ENCODE measurements at places on chromosomes 5 and 9. TPM values are rescaled to one million over a fixed set of nuclear protein-coding genes. Genes with fewer than 3 reads are reported as not detected.
A peak's percentile ranks its signal among the peaks of the same experiment; 100 is the strongest.

- H3K4me1 ChIP-seq = no peaks in the 10 kb centered on the region
- H3K36me3 ChIP-seq = no peaks in the 10 kb centered on the region
- no peak overlapping the region for H3K27ac ChIP-seq
- H3K4me3 ChIP-seq = no peak overlapping the region
- DNase-seq = no peak
- H3K27me3 ChIP-seq = no peaks in the 10 kb centered on the region
Measured at GRCh38 chr5:164627021-164627420, 1121.6 kb downstream of the MAT2B start.

DNA sequence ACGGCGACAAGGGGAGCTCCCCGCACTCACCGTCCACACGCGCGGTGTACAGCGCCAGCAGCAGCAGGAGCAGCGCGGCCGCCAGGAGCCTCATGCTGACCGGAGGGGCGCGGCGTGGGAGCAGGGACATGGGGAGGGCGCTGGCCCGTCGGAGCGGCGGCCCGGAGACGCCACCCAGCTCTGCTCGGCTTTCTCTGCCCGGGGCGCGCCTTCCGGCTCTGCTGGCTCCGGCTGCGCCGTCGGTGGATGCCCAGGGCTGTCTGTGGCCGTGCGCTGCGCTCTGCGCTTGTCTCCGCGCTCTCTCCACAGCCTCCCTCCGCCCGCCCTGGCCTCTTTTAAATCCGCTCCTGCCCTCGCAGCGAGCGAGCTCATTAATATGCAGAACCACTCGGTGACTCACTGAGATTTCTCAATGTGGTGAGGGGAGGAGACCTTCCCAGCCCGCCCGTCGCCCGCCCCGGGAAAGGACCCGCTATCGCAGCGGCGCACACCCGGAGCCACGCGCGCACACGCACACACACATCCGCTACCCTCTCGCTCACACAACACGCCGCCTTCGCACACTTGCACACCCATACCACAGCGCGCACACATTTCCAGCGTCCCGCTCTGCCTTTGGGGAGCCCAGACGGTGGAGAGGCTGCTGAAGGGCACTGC lies at the start of gene CXCL14:
Gene CXCL14, minus strand, starts transcription at position 307 of the 657 bp plus-strand sequence. Its CDS starts 213 bp downstream, at position 94.
- H3K27ac ChIP-seq = no peak within 1 kb of the TSS
- H3K4me1 ChIP-seq = no peaks in the 10 kb centered on the region
- peaks cover 40% of the 10 kb centered on the region for H3K27me3 ChIP-seq
- H3K4me3 ChIP-seq = no peak within 1 kb of the TSS
- peak; percentile 18 for DNase-seq
- H3K36me3 ChIP-seq = no peaks in the 10 kb centered on the region

GRCh38 chr9:99885747-99886146 lies 20.7 kb upstream of the STX17 start:
- no peak overlapping the region for H3K27ac ChIP-seq
- DNase-seq = no peak
- H3K4me1 ChIP-seq = peaks cover 5% of the 10 kb centered on the region
- peaks cover 2% of the 10 kb centered on the region for H3K36me3 ChIP-seq
- no peaks in the 10 kb centered on the region for H3K27me3 ChIP-seq
- no peak overlapping the region for H3K4me3 ChIP-seq

DNA sequence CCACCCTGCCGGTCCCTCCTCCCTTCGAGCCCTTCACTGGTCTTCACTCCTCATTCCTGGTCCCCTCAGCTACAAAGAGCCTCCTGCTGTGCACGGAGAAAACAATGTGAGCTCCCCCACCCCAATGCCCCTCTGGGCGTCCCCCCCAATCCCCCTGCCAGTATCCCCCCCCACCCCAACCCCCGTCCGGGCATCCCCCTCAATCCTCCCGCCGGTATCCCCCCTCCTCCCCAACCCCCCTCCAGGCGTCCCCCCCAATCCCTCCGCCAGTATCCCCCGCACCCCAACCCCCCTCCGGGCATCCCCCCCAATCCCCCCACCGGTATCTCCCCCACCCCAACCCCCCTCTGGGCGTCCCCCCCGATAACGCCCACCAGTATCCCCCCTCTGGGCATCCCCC lies 42.8 kb downstream of the EXD3 start:
- no peak overlapping the region for H3K27ac ChIP-seq
- DNase-seq = no peak
- H3K4me3 ChIP-seq = no peak overlapping the region

GRCh38 chr9:98536542-98537173 lies 172.1 kb downstream of the GABBR2 start:
- no peak overlapping the region for H3K4me3 ChIP-seq
- H3K27me3 ChIP-seq = peaks cover 2% of the 10 kb centered on the region
- H3K4me1 ChIP-seq = no peaks in the 10 kb centered on the region
- peak; percentile 56 for DNase-seq
- H3K27ac ChIP-seq = no peak overlapping the region

- peaks cover 15% of the 10 kb centered on the region for H3K36me3 ChIP-seq
- no peak overlapping the region for H3K27ac ChIP-seq
- no peak overlapping the region for H3K4me3 ChIP-seq
- DNase-seq = peak; percentile 14
Measured at GRCh38 chr5:179870403-179870903, 11.8 kb upstream of the MRNIP start.

DNA sequence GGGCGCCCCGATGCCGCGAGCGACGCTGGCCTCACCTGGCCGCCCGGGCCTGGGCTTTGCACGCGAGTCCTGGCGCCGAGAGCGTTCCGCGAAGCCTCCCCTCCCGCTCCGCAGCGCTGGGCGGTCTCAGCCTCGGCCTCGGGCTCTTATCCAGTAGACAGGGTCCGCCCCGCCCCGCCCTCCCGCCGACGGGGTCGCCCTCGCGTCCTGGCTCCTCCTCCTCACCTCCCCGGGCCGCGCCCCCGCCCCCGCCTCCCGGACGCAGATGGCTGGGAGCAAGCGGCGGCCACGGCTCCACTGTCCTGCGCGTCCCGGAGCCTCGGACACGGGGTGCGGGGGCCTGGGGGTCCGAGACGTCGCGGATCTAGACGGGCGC lies at the start of gene SLC6A3:
Gene SLC6A3, minus strand, starts transcription at position 128 of the 376 bp plus-strand sequence. CDS start 2,243 bp downstream, outside the sequence.
- no peak within 1 kb of the TSS for H3K4me3 ChIP-seq
- H3K4me1 ChIP-seq = peaks cover 7% of the 10 kb centered on the region
- H3K27ac ChIP-seq = no peak within 1 kb of the TSS
- H3K36me3 ChIP-seq = no peaks in the 10 kb centered on the region
- no peak for DNase-seq
- peaks cover 44% of the 10 kb centered on the region for H3K27me3 ChIP-seq

DNA sequence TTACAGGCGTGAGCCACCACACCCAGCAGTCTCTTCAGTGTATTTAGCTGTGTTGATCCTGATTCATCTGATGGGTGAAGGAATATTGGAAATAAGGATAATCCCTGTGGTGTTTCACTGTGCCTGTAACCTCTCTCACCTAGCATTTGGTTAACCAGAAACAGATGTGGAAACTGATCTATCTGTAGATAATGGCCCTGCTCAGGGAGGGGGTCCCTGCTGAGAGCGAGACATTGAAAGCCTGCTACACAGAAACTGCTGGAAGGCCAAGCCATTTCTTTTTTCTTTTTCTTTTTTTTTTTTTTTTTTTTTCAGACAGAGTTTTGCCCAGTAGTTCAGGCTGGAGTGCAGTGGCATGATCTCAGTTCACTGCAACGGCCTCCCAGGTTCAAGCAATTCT lies 28.4 kb downstream of the QRFP start:
- peaks cover 6% of the 10 kb centered on the region for H3K36me3 ChIP-seq
- H3K27ac ChIP-seq = no peak overlapping the region
- no peaks in the 10 kb centered on the region for H3K27me3 ChIP-seq
- no peak for DNase-seq
- H3K4me3 ChIP-seq = no peak overlapping the region
- H3K4me1 ChIP-seq = no peaks in the 10 kb centered on the region

TLR4 gene
- total RNA-seq = not detected
